Psoas muscle (tissue), 8 donors: ENCODE measurements at places on chromosomes 1 and 21. TPM values are rescaled to one million over a fixed set of nuclear protein-coding genes. Genes with fewer than 3 reads are reported as not detected.

ZSCAN20 gene
- 0.75 TPM for polyA plus RNA-seq

CD46 gene
- polyA plus RNA-seq: 66.3 TPM

GGPS1 gene
- polyA plus RNA-seq: 49.5 TPM

RRP1 gene
- 22.0 TPM for polyA plus RNA-seq

FYB2 gene
- polyA plus RNA-seq: 2.6 TPM

SLAMF6 gene
- polyA plus RNA-seq: not detected

ZNF593OS gene
- 0.16 TPM for polyA plus RNA-seq

MFAP2 gene
- 1.5 TPM for polyA plus RNA-seq

KRTAP13-1 gene
- polyA plus RNA-seq: not detected

WLS gene
- 4.5 TPM for polyA plus RNA-seq

SLC2A5 gene
- polyA plus RNA-seq: 13.2 TPM
